ENCODE measurements at places on chromosomes 7 and 10. TPM values are rescaled to one million over a fixed set of nuclear protein-coding genes. Genes with fewer than 3 reads are reported as not detected.

NPSR1 gene
- not detected for total RNA-seq

SUPV3L1 gene
- 25.1 TPM for total RNA-seq

CDC14C gene
- not detected for total RNA-seq

STEAP4 gene
- 78.5 TPM for total RNA-seq

ASAH2 gene
- 0.75 TPM for total RNA-seq

ANLN gene
- total RNA-seq: 3.5 TPM

C10orf67 gene
- 0.13 TPM for total RNA-seq

CYP3A5 gene
- 1.2 TPM for total RNA-seq

SPDYE5 gene
- not detected for total RNA-seq

TWNK gene
- 5.5 TPM for total RNA-seq

PTF1A gene
- not detected for total RNA-seq

OR6V1 gene
- not detected for total RNA-seq

ZNF680 gene
- total RNA-seq: 83.6 TPM

MYPN gene
- not detected for total RNA-seq

NEUROG3 gene
- not detected for total RNA-seq

- no peak overlapping the region for H3K4me3 ChIP-seq
- H3K36me3 ChIP-seq: no peaks in the 10 kb centered on the region
- no peak for DNase-seq
- no peaks in the 10 kb centered on the region for H3K4me1 ChIP-seq
- H3K27me3 ChIP-seq: no peaks in the 10 kb centered on the region
- H3K27ac ChIP-seq: no peak overlapping the region
Observed at GRCh38 chr7:2971914-2972834, 71.5 kb downstream of the CARD11 start.

DNA sequence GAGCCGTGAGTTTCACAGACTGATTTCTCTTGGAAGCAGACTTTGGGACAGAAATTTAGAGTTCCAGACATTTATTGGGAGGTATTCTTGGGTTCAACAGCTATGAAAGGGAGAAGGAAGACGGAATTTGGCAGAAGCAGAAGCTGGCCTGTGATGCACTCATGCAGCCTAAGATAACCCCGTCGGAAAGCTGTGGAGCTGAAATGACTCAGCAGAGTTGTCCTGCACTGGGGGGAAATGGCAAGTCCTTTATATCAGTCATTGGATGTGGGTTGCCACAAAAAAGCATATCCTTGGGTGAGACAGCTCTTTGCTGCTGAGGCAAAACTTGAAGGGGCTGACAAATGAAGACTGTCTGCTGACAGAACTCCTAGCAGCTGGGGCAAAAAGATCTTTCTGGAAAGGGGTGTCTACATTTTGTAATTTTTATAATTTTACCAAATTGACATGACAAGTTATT is 11.5 kb upstream of the MICU1 start:
- DNase-seq: peak; percentile 2
- no peaks in the 10 kb centered on the region for H3K36me3 ChIP-seq
- no peaks in the 10 kb centered on the region for H3K27me3 ChIP-seq
- H3K27ac ChIP-seq: no peak overlapping the region
- no peak overlapping the region for H3K4me3 ChIP-seq

GRCh38 chr10:17138460-17139042 is 8.9 kb upstream of the CUBN start:
- H3K4me3 ChIP-seq: no peak overlapping the region
- no peaks in the 10 kb centered on the region for H3K27me3 ChIP-seq
- no peaks in the 10 kb centered on the region for H3K4me1 ChIP-seq
- DNase-seq: no peak
- H3K36me3 ChIP-seq: no peaks in the 10 kb centered on the region
- H3K27ac ChIP-seq: no peak overlapping the region

GRCh38 chr10:13724484-13724883 is 137.7 kb downstream of the PRPF18 start:
- H3K4me1 ChIP-seq: peaks cover 6% of the 10 kb centered on the region
- no peak overlapping the region for H3K4me3 ChIP-seq
- DNase-seq: no peak
- no peaks in the 10 kb centered on the region for H3K27me3 ChIP-seq
- H3K36me3 ChIP-seq: no peaks in the 10 kb centered on the region

- no peak overlapping the region for H3K27ac ChIP-seq
- no peaks in the 10 kb centered on the region for H3K4me1 ChIP-seq
- no peaks in the 10 kb centered on the region for H3K27me3 ChIP-seq
- no peak overlapping the region for H3K4me3 ChIP-seq
- DNase-seq: no peak
Observed at GRCh38 chr7:26513948-26514347, 222.3 kb downstream of the SNX10 start.

DNA sequence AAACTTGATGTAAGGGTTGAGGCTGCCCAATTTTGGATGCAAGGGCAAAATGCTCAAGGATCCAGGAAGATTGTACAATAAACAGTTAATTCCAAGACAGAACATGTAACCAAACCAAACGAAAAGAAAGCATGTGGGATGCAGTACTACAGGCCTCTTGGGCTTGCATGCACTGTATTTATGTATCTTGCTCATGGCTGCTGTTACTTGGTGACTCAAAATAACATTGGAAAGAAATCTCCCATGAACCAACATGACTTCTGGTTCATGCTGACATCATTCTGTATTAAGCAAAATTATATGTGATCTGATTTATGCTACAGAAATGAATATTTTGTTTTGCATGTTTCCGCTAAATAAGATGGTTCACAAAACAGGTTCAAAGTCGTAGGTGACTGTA is 65.9 kb upstream of the FZD1 start:
- no peaks in the 10 kb centered on the region for H3K36me3 ChIP-seq
- H3K4me1 ChIP-seq: peaks cover 6% of the 10 kb centered on the region
- H3K27ac ChIP-seq: no peak overlapping the region
- DNase-seq: no peak
- H3K4me3 ChIP-seq: no peak overlapping the region
- no peaks in the 10 kb centered on the region for H3K27me3 ChIP-seq

GRCh38 chr10:3895045-3895631 is 110.1 kb upstream of the KLF6 start:
- DNase-seq: no peak
- no peaks in the 10 kb centered on the region for H3K27me3 ChIP-seq
- H3K4me1 ChIP-seq: no peaks in the 10 kb centered on the region
- no peaks in the 10 kb centered on the region for H3K36me3 ChIP-seq

DNA sequence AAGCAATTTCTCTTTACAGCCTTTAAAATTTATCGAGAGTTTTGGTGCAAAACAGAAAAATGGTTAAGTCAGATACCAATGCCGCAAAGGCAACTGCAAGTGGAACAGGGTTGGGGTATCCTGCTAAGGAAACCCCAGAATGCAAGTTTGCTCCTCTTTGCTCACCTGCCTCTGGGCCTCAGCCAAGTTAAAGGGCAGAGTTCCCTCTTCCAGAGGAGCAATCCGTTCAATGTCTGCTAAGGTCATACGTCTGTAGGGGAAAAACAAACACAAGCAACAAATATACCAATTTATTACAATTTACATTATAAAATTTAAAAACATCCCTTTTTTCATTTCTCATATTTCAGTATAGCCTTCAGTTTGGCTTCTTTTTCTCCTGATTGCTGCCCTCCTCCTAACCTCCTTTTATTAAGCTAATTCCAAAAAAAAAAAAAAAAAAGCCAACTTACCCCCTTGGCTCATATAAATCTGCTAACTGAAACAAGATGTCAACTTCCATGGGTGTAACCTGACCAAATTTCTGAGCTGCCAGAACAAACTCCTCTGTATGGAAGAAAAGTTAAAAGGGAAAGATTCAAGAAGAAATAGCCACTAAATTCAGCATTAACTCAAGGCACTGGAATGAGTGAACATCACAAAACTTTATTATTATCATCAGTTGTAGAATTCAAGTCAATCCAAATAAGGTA is 132.6 kb downstream of the SLC25A13 start:
- DNase-seq: no peak
- H3K36me3 ChIP-seq: peaks cover 2% of the 10 kb centered on the region
- H3K4me3 ChIP-seq: no peak overlapping the region
- no peaks in the 10 kb centered on the region for H3K4me1 ChIP-seq
- H3K27me3 ChIP-seq: no peaks in the 10 kb centered on the region
- no peak overlapping the region for H3K27ac ChIP-seq

GRCh38 chr10:102200751-102201640 is 25.1 kb upstream of the ELOVL3 start:
- no peaks in the 10 kb centered on the region for H3K36me3 ChIP-seq
- H3K27me3 ChIP-seq: no peaks in the 10 kb centered on the region
- H3K4me3 ChIP-seq: no peak overlapping the region
- no peak overlapping the region for H3K27ac ChIP-seq
- no peaks in the 10 kb centered on the region for H3K4me1 ChIP-seq
- DNase-seq: no peak

- H3K27ac ChIP-seq: no peak overlapping the region
- no peaks in the 10 kb centered on the region for H3K36me3 ChIP-seq
- no peaks in the 10 kb centered on the region for H3K4me1 ChIP-seq
- no peaks in the 10 kb centered on the region for H3K27me3 ChIP-seq
- DNase-seq: no peak
Observed at GRCh38 chr10:97548828-97549455, 23.6 kb upstream of the ANKRD2 start.

DNA sequence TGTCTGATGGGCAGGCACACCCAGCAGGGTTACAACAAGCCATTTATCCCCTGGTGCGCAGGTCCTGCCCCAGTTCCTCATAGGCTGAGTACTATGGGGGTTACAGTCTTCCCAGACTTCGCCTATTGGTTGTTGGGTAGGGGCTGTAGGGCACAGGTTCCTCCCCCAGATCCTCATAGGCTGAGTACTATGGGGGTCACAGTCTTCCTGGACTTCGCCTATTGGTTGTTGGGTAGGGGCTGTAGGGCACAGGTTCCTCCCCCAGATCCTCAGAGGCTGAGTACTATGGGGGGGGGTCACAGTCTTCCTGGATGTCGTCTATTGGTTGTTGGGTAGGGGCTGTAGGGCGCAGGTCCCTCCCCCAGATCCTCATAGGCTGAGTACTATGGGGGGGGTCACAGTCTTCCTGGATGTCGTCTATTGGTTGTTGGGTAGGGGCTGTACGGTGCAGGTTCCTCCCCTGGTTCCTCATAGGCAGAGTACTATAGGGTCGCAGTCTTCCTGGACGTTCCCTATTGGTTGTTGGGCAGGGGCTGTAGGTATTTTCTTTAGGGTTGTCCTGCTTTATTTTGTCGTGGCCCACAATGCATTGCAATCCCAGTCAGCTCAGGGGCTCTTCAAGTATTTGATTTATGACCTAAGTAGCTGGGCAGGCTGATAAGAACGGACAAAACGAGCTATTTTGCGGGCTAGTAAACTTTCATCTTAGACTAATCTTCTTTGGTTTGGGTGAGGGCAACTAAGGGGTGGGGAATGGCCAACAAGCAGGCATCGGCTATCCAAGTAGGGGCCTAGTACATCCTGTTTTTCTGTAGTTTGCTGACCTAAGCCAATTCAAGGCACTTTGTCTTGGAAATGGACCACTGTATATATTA is 3.4 kb downstream of the LRRC27 start:
- H3K27ac ChIP-seq: no peak overlapping the region
- no peaks in the 10 kb centered on the region for H3K36me3 ChIP-seq
- no peak for DNase-seq
- no peak overlapping the region for H3K4me3 ChIP-seq

DNA sequence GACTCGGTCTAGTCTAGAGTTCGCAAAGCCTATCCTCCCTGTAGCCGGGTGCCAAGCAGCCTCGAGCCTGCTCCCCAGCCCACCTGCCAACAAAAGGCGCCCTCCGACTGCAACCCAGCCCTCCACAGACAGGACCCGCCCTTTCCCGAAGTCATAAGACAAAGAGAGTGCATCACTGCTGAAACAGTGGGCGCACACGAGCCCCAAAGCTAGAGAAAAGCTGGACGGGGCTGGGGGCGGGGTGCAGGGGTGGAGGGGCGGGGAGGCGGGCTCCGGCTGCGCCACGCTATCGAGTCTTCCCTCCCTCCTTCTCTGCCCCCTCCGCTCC is 622 bp upstream of the COL1A2 start:
- peak; percentile 11 for DNase-seq
- no peaks in the 10 kb centered on the region for H3K4me1 ChIP-seq
- peak overlapping the region; percentile 43 for H3K4me3 ChIP-seq
- H3K27me3 ChIP-seq: no peaks in the 10 kb centered on the region

GRCh38 chr10:26215935-26216584 is 514 bp upstream of the GAD2 start:
- H3K27ac ChIP-seq: no peak overlapping the region
- H3K4me3 ChIP-seq: no peak overlapping the region
- peaks cover 5% of the 10 kb centered on the region for H3K4me1 ChIP-seq
- peak; percentile 27 for DNase-seq
- peaks cover 8% of the 10 kb centered on the region for H3K27me3 ChIP-seq

GRCh38 chr10:130804778-130805634 is 506.5 kb downstream of the TCERG1L start:
- no peaks in the 10 kb centered on the region for H3K4me1 ChIP-seq
- H3K27ac ChIP-seq: no peak overlapping the region
- no peak for DNase-seq
- no peaks in the 10 kb centered on the region for H3K36me3 ChIP-seq

- H3K36me3 ChIP-seq: no peaks in the 10 kb centered on the region
- H3K4me3 ChIP-seq: no peak overlapping the region
Observed at GRCh38 chr10:74977913-74978847, 133.3 kb upstream of the SAMD8 start.

- no peak overlapping the region for H3K27ac ChIP-seq
- H3K4me1 ChIP-seq: no peaks in the 10 kb centered on the region
- no peaks in the 10 kb centered on the region for H3K27me3 ChIP-seq
- DNase-seq: no peak
Observed at GRCh38 chr10:68301790-68302502, 29.9 kb upstream of the HNRNPH3 start.

GRCh38 chr7:20201380-20201779 is 15.8 kb downstream of the MACC1 start:
- H3K27ac ChIP-seq: no peak overlapping the region
- no peaks in the 10 kb centered on the region for H3K4me1 ChIP-seq
- no peak overlapping the region for H3K4me3 ChIP-seq
- DNase-seq: no peak
- H3K27me3 ChIP-seq: no peaks in the 10 kb centered on the region

DNA sequence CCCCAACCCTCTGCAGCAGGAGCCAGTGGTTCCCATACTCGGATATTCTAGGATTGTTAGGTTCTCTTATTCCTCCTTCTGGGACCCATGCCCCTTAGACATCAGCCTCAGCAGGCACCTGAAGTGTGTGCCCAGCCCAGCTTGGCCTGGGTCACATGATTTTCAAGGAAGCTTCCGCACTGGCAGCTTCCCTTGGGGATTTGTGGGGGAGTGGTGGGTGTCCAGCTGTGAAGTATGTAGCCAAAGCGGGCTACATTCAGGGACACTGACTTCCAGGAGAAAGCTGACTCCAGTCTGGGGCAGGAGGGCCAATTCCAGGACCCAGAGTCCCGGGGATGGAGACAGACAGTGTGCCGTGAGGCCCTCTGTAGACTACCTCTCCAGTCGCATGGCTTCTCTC is 1.3 kb downstream of the LDB1 start:
- DNase-seq: peak; percentile 64
- H3K4me1 ChIP-seq: peaks cover 56% of the 10 kb centered on the region
- peak overlapping the region; percentile 98 for H3K27ac ChIP-seq
- H3K36me3 ChIP-seq: no peaks in the 10 kb centered on the region
- no peaks in the 10 kb centered on the region for H3K27me3 ChIP-seq

GRCh38 chr7:40072268-40072667 is 62.2 kb downstream of the MPLKIP start:
- H3K4me3 ChIP-seq: no peak overlapping the region
- H3K27me3 ChIP-seq: no peaks in the 10 kb centered on the region
- H3K36me3 ChIP-seq: no peaks in the 10 kb centered on the region
- no peak for DNase-seq
